ENCODE measurements at places on chromosomes 2 and 18.

- no peak for DNase-seq
Observed at GRCh38 chr18:58893388-58894099, 28.9 kb downstream of the ZNF532 start.

- no peak for DNase-seq
Observed at GRCh38 chr2:232522623-232523401, 2.6 kb downstream of the PRSS56 start.

DNA sequence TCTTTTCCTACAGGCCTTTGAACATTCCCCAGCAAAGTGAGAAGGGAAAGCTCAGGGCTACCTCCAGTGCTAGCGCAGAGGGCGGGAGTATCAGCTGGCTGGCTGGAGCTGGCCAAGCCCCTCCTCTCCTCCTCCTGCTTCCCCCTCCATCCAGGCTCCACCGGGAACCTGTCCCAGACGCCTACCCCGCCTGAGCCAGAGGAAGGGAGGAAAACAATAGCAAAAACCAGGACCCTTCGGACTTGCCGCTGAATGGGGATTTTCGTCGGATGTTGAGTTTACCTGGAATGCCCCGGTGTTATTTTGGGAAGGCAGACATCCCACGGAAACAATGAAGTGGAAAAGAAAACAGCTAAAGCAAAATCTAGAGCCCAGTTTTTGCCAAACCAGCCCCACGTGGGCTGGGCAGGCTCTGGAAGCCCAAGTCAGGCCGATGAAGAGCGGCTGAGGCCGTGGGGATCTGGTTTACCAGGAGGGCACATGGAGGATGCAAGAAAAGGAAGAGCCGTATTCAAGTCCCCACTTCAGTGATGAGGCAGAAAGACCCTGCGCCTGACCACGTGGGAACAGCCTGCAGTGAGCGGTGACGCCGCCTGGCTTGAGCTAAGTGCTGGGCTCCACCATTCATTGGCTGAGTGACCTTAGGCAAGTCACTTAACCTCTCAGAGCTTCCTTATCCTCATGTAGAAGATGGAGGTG is 100.4 kb upstream of the LCLAT1 start:
- no peak for DNase-seq

DNA sequence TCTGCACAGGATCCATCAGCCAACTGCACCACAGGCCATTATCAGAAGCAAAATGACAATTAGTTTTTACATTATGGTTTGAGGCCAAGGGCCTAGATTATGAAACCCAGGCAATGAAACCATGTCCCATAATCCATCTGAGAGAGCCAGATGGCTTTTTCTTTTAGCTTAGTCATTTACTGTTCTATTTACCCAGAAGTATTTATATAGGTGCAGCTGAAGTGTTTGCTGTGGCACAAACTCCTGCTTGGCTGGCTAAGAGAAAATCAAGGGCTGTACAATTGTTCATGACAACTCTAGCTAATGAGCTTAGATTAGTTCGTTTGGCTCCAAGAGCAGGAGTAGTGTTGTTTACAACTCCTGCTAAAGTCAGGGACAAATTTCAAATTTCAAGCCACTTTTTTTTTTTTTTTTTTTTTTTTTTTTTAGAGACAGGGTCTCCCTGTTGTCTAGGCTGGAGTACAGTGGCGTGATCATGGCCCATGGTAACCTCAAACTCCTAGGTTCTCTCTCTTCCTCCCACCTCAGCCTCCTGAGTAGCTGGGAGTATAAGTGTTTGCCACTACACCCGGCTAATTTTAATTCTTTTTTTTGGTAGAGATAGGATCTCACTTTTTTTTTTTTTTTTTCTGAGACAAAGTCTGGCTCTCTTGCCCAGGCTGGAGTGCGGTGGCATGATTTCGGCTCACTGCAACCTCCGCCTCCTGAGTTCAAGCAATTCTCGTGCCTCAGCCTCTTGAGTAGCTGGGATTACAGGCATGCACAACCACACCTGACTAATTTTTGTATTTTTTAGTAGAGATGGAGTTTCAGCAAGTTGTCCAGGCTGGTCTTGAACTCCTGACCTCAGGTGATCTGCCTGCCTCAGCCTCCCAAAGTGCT is 18.4 kb upstream of the REV1 start:
- DNase-seq = no peak

GRCh38 chr2:217297096-217297495 is 437.2 kb upstream of the TNP1 start:
- DNase-seq = no peak

GRCh38 chr2:67845621-67846369 is 217.0 kb downstream of the C1D start:
- no peak for DNase-seq

DNA sequence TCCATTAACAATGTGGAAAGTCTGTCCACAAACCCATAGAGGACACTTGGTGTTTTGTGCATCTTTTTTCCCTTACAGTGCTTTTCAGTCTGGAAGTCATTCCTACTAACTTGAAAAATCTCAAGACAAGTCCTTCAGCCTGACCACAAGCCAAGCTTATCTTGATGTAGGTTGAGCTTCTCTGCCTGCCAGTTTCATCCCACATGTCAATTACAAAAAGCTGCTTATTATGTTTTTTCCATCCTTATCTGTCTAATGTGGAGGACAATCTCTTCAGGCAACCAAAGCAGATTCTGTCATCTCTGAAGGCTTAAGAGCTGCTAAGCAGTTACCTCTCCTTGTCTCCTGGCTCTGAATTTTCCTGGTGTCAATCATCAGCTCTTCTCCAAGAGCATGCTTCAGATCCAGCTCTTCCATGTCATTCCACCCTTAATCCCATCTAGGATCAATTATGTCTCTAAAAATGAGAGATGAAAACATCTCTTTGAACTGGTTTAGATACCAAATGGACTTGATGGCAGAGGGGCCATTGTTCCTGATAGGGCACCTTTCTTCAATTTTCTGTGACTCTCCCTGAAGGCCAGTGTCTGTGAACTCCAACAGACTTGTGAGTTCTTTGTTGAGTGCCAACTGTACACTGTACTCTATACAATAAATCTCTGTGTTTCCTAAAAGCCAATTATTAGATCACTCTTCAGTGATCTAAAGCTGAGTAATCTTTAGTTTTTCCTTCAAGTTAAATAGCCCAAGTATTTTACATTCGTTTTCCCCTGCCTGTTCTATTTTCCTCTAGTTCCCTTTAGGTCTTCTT is 208.6 kb downstream of the RBM43 start:
- no peak for DNase-seq

GRCh38 chr18:49499046-49499637 is 12.1 kb upstream of the C18orf32 start:
- no peak for DNase-seq

All from iris pigment epithelial cell (primary cell).